Sigmoid colon (tissue), 7 donors: ENCODE measurements at places on chromosomes 6 and 20. TPM values are rescaled to one million over a fixed set of nuclear protein-coding genes. Genes with fewer than 3 reads are reported as not detected.

GRCh38 chr20:49825521-49826033, 12.9 kb downstream of the SLC9A8 start:
- no peak for DNase-seq

GRCh38 chr6:156662025-156662445, 115.1 kb upstream of the ARID1B start:
- DNase-seq, result no peak

DNA sequence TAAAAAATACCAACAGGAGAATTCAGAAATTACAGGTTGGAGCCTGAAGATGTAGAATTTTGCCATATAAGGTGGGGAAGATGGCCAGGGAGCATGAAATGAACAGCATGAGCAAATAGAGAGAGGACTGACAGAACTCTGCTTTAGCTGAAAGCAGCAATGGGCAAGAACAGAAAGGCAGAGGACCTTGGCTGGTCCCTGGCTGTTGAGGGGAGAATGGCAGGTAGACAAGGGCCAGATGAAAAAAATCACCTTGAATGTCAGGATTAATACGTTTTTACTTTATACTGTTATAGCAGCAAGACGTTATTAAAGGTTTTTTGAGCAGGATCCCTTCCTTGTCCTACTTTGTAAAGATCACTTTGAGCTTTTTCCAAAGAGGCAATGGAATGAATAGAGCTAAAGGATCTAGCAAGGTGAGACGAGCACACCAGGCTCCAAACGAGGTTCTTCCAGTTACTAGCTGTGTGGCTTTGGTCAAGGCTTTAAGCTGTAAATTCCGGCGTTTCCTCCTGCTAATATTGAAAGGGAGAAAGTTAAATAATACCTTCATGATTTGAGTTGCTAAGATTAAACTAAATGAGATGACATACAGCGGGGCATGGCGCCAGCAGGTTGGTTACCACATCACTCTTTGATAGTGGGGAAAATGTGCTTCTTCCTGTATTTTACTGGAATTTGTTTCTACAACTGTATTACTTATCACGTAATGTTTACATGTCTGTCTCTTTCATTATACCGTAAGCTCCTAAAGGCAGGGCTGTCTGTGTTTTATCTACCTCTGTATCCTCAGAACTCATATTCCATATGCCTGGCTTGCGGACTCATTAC, 776 bp downstream of the PPIL1 start:
- DNase-seq, result no peak

Gene GPLD1
- total RNA-seq, result 7.2 TPM

Gene PBOV1
- not detected for total RNA-seq

Gene CNBD2
- 2.6 TPM for total RNA-seq

Gene ENPP5
- 0.71 TPM for total RNA-seq

Gene SMOC2
- total RNA-seq, result 23.9 TPM
